ENCODE measurements at places on chromosomes 1 and 21.

GRCh38 chr1:221998186-221998612 lies 256.3 kb upstream of the DUSP10 start:
- no peak for DNase-seq

DNA sequence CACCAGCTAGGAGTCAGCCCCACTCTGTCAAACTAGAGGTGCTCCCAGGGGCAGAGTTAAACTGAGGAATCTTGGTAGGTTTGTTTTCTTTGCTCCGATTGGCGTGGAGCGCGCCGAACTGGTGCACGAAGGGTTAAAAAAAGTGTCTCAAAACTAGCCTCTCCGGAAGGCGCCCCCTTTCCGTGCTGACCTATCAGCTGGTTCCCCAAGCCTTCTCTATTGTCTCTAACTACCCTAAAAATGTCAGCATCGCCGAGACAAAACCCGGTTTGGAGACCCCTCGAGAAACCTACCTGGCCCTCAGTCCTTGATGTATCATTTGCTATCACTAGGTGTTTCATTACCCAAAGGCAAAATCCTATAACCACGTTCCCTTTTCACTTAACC lies 2.2 kb downstream of the TGFB2 start:
- no peak for DNase-seq

- DNase-seq: no peak
These were observed 4.8 kb upstream of the IL24 start for GRCh38 chr1:206892351-206892984.

- no peak for DNase-seq
These were observed 174.8 kb downstream of the ASTN1 start for GRCh38 chr1:176989754-176990153.

- no peak for DNase-seq
These were observed 428.4 kb downstream of the BRINP3 start for GRCh38 chr1:190049314-190049713.

DNA sequence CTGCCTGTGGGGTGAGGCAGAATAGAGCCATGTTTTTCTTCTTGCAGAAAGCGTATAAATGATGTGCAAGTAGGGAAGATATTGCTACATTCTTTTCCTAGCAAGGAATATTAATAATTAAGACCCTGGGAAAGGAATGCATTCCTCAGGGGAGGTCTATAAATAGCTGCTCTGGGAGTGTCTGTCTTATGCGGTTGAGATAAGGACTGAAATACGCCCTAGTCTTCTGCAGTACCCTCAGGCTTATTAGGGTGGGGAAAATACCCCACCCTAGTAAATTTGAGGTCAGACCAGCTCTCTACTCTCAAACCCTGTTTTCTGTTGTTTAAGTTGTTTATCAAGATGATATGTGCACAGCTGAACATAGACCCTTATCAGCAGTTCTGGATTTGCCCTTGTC lies 155.9 kb upstream of the HMCN1 start:
- DNase-seq: no peak

- DNase-seq: no peak
These were observed 53.0 kb downstream of the EPHB2 start for GRCh38 chr1:22763487-22764200.

- no peak for DNase-seq
These were observed 19.7 kb upstream of the TIAM1 start for GRCh38 chr21:31363720-31364119.

DNA sequence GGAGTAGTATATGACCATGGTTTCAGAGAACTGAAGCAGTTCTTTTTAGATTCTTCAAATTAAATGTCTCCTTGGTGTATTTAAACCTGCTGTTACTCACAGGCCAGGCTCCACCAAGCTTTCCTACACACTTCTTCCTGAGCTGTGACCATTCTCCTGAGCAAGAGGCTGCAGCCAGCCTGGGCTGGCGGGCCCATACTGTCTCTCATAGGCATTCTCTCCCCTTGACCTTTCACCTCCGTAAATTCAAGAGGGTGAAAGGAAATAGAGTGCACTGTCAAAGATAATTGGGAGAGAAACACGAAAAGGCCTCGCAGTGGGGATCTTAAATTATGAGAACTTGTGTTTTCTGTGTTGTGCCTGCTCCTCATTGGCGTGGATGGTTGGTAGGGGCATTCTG lies 2.3 kb downstream of the ARF1 start:
- no peak for DNase-seq

GRCh38 chr1:60428127-60428526 lies 354.6 kb upstream of the C1orf87 start:
- no peak for DNase-seq

DNA sequence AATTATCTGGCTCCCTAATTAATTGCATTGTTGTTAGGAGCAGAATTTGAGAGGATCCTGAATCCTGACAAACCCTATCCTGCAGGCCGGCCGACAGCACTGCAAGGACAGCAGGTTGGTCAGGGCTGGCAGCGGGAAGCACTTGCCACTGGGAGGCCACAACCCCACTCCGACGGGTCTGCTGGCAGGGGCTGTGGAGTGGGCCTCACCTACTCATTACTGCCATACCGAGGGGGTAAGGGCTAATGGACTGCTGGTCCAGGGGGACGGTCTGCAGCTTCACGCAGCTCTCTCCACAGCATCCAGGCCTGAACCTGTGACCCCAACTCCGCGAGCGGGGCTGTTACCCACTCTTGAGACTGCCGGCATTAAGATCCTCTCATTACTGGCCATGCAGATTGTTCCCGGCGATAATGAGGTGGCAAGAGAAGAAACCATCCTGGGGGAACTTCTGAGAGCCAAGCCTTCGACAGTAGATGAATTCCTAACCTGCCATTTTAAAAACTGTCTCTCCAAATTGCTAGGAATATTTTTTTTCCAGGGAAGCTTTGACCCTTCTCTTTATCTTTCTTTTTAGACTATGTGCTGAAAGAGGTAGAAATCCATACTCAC lies 501.3 kb downstream of the OMA1 start:
- DNase-seq: no peak

- no peak for DNase-seq
These were observed 44.1 kb downstream of the SLC66A1 start for GRCh38 chr1:19356266-19356665.

GRCh38 chr1:184156521-184157393 lies 105.2 kb downstream of the TSEN15 start:
- DNase-seq: no peak

DNA sequence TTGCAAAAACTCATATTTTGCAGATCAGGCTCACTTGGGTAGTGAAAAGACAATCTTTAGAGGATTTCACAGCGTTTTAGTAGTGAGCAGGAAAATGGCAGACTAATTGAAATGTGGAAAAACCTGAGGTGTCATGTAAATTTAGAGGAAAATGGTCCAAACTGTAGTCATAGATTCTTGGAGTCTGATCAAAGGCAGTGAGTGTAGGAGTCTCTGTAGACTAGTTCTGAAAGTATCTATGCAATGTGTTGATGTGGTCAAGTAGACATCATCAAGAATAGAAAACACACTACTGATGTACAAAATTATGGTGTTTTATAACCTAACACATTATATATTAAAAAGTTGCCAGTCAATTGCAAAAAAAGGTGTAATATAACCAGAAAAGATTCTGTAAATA lies 143.2 kb upstream of the C1orf105 start:
- DNase-seq: no peak

DNA sequence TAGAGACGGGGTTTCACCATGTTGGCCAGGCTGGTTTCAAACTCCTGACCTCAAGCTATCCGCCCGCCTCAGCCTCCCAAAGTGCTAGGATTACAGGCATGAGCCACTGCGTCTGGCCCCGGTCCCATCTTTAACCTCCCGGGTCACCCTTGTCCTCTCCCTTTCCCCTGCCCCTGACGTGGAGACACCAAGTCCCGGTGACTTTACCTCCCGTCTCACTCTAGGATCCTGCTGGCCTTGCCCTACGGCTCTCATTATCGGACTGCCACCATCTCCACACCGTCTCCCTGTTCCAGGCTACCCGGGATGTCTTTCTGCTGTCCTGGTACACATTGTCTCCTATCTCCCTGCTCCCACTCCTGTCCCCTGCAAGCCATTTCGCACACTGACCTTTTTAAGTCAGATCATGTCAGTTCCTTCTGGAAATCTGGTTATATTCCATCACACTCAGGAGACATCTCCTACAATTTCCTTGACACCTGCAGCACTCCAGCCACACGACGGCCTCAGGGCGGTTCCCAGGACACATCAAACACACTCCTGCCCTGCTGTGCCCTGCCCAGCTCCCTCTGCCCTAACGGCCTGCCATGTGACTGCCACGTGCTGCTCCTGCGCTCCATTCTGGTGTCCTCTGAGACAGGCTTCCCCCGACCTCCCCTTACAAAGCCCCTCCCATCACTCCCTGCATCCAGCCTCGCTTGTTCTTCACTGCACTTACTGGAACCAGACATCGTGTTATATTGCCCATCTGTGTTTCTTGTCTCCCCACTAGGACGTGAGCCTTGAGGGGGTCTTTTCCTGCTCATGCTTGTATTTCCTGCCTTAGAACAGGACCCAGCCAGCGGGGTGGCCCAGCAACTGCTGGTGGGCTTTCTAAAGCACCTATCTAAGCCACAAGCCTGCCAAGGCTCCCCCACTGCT lies 32.7 kb downstream of the TTC39A start:
- DNase-seq: no peak

DNA sequence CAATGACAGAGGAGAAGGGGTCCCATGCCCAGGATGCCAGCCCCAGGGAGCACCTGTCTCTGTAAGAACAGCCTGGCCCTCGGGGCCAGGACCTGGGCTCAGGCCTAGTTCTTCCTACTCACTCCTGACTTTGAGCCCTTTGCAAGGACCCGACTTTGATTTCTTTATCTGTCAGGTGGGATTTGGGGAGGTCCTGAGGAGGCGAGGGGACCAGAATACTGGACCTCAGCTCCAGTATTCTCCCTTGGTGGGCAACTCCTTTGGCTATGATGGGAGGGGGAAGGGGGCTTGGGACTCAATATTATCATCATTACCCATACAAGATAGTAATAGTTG lies 18.1 kb downstream of the KCNQ4 start:
- DNase-seq: no peak

- no peak for DNase-seq
These were observed 13.5 kb downstream of the CITED4 start for GRCh38 chr1:40848530-40849189.

DNA sequence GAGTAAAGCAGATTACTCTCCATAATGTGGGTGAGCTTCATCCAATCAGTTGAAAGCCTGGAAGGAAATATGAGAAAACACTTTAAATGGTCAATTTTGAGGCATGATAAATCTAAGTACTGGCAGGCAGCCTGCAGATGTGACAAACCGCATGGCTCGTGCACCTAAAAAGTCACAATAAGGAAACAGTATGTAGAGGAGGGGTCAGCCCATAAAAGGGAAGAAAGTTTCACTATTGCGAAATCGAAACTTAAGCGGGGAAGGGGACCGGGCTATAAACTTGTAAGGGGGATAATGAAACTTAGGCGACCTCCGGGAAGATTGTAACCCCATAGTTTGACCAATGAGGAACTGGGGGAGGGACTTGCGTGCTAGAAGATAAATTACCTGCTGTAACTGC lies 109.8 kb downstream of the PLPPR4 start:
- no peak for DNase-seq

DNA sequence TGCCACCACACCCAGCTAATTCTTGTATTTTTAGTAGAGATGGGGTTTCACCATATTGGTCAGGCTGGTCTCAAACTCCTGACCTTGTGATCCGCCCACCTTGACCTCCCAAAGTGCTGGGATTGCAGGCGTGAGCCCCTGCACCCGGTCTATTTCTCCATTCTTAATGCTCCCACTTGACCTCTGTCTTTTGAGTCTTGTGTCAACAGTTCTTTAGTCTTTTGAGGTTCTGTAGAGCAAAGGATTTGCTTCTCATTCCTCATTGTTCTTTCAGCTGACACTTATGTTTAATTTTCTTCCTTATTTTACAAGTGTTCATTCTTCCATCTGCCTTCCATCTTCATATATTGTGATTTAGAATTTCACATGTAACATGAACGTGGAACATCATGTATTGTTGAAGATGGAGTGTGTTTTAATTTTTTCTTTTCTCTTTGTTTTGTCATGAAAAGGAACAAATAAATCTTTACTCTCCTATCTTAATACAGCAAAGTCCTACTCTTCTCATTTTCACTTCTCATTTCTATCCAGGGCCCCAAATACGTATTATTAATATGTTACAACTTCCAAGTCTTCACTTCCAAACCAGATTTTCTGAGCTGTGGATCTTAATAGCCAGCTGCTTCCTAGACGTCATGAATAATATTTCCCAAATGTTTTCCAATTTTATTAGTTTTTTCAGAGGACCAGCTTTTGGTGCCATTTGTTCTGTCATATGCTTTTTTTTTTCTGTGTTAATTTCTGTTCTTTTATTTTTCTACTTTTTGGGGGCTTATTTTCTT lies 16.9 kb downstream of the MTF2 start:
- DNase-seq: no peak

GRCh38 chr1:33007190-33008050 lies 29.3 kb downstream of the AK2 start:
- no peak for DNase-seq

All from stimulated activated CD4-positive, alpha-beta T cell treated with anti-CD3 and anti-CD28 coated beads, Interleukin-15, amount 100 ng/mL, for 1 hour (primary cell).